ENCODE measurements at places on chromosomes 4 and X. TPM values are rescaled to one million over a fixed set of nuclear protein-coding genes. Genes with fewer than 3 reads are reported as not detected.

DNA sequence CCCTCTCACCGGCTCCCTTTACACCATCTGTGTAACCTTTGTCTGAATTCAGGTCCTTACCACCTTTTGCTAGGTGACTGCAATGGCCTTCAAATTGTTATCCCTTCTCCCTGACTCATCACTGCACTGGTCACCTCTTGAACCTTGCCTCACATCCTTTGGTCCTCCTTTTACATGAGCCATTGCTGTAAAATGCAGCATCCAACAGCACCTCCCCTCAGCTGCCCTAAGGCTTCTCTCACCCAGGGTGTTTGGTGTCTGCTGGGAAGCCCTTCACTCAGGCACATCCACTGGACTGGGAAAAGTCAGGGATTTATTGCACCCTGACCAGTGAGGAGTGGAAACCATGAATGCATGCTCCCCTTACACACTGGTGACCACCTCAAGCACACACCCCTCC lies 192.5 kb upstream of the GATB start:
- no peak for DNase-seq

The XPNPEP2 gene
- total RNA-seq = 2.9 TPM

GRCh38 chrX:9566150-9566621 lies 101.3 kb downstream of the TBL1X start:
- no peak for DNase-seq

The UGT2B28 gene
- total RNA-seq = not detected

The GUCY1B1 gene
- 23.2 TPM for total RNA-seq

The AFAP1 gene
- 24.9 TPM for total RNA-seq

DNA sequence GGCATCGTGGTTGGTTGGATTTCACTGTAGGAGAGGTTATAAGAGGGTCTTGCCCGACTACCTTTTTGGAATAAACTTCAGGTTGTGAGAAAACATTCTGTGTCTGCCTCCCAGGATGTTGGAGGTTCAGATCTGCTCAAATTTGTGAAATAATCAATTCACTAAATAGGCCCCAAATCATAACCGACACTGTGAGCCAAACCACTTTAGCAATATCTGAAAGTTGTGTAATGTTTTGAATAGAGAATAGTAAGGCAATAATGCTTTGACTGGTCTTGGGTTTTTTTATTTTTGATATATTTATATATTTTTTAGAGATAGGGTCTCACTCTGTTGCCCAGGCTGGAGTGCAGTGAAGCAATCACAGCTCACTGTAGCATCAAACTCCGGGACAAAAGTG lies 131.2 kb downstream of the GLRA3 start:
- DNase-seq = no peak

The RHOH gene
- total RNA-seq = 10.1 TPM

The ERAS gene
- total RNA-seq = not detected

DNA sequence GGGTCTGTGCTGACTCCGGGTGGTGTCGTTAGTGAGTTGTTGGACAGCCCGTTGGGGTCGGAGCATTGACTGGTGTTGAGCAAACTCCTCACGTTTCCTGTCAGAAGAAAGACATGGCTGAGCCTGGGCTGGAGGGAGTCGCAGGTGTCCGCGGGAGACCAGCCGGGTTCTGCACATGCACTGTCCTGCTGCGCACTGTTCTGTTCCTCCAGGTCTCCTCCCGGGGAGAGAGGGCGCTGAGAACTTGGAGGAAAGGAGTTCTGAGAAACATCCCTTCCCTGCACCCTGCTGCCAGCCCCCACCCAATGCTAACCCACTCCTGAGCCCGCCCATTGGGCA lies 1.1 kb downstream of the ZNF141 start:
- DNase-seq = no peak

- DNase-seq = no peak
Measured at GRCh38 chrX:2370456-2370855, 130.3 kb downstream of the DHRSX start.

The CORIN gene
- 6.3 TPM for total RNA-seq

The HTN3 gene
- total RNA-seq = not detected

DNA sequence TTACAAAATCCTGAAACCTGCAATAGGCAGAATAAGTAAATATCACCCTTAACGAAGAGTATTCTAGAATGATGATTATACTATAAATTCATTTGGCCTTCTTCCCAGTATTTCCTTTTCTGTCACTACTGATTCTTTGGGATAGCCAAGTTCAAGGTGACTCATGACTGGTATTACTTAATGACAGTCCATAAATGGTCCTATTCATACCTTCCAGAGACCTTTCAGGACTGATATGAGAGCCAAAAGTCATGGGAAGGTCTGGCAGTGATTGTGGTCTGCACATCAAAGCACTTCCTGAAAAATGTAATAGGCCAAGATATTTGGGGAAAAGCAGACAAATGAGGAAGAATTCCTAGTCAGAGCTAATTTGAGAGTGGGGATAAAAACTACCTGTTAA lies 239.6 kb upstream of the FAM47A start:
- DNase-seq = no peak

DNA sequence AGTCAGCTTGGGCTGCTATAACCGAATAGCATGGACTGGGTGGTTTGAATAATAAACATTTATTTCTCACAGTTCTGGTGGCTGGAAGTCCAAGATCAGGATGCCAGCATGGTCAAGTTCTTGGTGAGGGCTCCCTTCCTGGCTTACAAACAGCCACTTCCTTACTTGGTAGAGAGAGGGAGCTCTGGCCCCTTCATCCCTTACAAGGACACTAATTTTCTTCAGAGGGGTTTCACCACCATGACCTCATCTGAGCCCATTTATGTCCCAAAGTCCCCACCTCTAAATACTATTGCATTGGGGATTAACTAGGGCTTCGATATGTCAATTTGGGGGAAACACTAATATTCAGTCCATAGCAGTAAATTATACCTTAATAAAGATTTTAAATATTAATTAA lies 61.8 kb downstream of the CLNK start:
- DNase-seq = no peak

- no peak for DNase-seq
Measured at GRCh38 chr4:5784960-5785611, 74.1 kb downstream of the EVC start.

- no peak for DNase-seq
Measured at GRCh38 chrX:41090568-41091238, 5.5 kb downstream of the USP9X start.

The LGI2 gene
- 7.7 TPM for total RNA-seq

DNA sequence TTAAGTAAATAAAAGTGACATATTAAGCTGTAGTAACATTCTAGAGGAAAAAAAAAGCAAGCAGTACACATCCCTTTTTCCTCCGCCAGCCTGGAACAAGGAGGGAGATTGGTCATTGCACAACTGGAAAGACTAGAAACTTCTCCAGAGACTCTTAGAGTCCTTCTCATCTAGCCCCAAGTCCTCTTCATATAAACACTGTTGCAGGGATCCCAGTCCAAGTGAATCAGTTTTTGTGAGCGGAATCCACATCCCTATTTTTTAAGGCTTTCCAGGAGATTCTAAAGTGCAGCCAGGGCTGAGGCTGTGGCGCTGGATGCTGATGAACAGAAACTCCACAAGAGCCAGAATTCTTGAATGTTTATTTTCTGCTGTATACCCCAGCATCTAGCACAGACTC lies 23.8 kb downstream of the REELD1 start:
- no peak for DNase-seq

DNA sequence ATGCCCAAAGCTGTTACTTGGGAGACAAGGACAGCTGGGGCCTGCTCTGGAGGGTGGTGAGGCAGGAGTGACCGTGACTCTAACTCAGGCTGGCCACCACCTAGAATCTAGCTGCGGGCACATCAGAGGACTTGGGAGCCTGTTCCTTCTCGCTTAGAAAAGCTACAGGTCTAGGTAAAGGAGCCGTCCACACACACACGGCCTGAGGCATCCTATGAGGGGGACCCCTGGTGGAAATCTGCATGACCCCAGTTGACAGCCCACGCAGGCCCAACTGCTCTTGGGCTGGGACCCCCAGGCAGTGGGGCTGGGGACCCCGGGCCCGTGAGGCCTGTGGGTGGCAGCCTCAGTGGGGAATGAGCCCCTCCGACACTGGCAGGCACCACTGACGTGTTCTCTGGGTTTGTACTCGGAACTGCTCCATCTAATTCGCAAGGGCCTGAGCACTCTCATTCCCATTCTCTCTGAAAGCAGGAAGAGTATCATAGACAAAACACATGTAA lies 75.6 kb downstream of the ACOX3 start:
- no peak for DNase-seq

DNA sequence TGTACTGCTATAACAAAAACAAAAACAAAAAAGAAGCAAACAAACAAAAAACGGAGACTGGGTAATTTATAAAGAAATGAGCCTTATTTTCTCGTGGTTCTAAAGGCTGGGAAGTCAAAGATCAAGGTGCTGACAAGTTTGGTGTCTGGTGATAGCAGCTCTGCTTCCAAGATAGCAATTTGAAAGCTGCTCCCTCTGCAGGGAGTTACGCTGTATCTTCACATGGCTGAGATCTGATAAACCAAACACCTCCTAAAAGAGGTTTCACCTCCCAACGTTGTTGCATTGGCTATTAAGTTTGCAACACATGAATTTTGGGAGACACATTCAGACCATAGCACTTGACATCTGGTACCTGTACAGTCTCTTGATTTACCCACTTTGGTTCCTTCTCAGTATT lies 854.2 kb downstream of the CENPC start:
- DNase-seq = no peak

The GPR119 gene
- not detected for total RNA-seq

- no peak for DNase-seq
Measured at GRCh38 chr4:153539422-153539821, 73.3 kb downstream of the TMEM131L start.

- peak; percentile 80 for DNase-seq
Measured at GRCh38 chr4:8276358-8277240, 7.0 kb downstream of the HTRA3 start.

DNA sequence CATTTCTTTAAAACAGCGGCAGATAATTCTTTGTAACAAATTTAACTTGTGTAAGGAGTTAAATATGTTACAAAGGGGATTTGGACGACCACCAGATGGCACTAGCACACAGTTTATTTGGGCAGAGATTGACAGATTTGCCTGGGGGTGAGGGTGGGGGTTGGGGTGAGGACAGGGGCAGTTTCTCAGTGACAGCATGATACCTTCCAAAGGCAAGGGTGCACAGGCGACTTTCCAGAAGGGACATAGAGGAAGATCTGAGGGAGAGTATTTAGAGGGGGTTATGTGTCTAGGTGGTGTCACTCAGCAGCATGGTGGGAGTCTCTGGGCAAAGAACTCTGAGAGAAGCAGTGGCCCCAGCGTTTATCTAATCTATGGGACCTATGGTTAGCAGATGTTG lies 9.6 kb upstream of the TMA16 start:
- no peak for DNase-seq

- DNase-seq = no peak
Measured at GRCh38 chr4:94305466-94306225, 37.0 kb downstream of the HPGDS start.

The GLOD5 gene
- 0.84 TPM for total RNA-seq

- no peak for DNase-seq
Measured at GRCh38 chr4:61149278-61149677, 50.8 kb upstream of the ADGRL3 start.

- DNase-seq = no peak
Measured at GRCh38 chrX:122787231-122787630, 396.8 kb upstream of the GRIA3 start.

The DUX4 gene
- not detected for total RNA-seq

- peak; percentile 52 for DNase-seq
Measured at GRCh38 chr4:75916091-75916661, 13.9 kb upstream of the PPEF2 start.

GRCh38 chr4:121943941-121944340 lies 7.9 kb downstream of the TRPC3 start:
- no peak for DNase-seq

DNA sequence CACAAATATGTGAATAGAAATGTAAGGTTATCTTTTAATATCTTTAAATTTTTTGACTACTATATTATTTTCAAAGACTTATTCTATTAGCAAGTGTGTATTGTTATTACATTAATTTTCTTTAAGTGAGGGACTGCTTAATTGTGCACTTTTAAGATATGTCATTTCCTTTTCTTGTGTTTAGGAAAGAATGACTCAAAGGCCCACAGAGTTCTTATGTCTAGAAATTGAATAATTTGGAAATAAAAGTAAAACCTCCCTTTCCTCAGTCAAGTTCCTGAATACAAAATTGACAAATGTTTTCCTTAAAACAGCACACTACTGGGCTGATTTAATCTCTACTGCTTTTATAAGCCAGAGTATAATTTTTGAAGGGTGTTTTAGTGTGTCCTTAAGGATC lies 169.7 kb downstream of the TMEM47 start:
- DNase-seq = no peak

Measured in left lung (tissue), 14 donors.